Activated CD8-positive, alpha-beta memory T cell treated with anti-CD3 and anti-CD28 coated beads, Interleukin-2, amount 10 ng/mL, durations not matched to agents 7 days and 5 days (primary cell): ENCODE measurements at places on chromosomes 7 and 10.
A peak's percentile ranks its signal among the peaks of the same experiment; 100 is the strongest.

GRCh38 chr7:136030867-136031318 lies 53.7 kb upstream of the MTPN start:
- DNase-seq, result no peak

DNA sequence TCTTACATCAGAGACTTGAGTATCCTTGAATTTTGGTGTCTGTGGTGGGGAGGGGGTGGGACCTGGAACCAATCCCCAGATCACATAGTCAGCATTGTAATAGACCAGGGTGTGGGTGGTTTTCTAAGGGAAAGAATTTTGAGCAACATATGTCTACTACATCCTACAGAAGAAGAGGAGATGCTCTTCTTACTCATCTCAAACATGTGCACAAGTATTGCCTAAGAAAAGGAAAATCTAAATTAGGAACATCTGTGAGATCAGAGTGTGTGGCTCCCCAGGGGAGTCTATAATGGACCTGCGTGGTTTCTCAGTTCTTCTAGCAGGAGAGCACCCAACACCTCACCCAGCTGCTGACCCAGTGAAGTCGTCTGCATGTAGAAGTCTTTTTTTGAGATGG lies 148.8 kb downstream of the CCDC3 start:
- DNase-seq, result no peak

GRCh38 chr7:79735012-79735411 lies 281.5 kb upstream of the MAGI2 start:
- no peak for DNase-seq

- DNase-seq, result no peak
Measured at GRCh38 chr7:151924508-151924907, 31.7 kb upstream of the GALNTL5 start.

DNA sequence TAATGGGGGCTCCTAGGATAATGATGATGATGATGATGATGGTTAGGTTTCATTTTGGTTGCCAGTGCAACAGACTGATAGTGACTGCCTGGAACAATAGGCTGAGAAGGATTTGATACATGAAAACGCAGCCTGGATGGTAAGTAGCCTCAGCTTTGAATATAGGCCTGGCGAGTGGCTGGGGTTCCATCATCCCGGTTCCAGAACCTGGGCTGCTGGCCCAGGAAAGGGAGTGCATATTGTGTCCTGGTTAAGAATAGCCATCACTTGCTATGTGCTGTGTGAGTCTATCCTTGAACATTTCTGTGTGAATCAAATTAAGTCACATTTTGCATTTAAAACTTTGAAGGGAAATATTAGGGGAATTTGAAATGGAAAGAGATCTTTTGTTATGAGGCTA lies 62.7 kb downstream of the SHH start:
- DNase-seq, result no peak

DNA sequence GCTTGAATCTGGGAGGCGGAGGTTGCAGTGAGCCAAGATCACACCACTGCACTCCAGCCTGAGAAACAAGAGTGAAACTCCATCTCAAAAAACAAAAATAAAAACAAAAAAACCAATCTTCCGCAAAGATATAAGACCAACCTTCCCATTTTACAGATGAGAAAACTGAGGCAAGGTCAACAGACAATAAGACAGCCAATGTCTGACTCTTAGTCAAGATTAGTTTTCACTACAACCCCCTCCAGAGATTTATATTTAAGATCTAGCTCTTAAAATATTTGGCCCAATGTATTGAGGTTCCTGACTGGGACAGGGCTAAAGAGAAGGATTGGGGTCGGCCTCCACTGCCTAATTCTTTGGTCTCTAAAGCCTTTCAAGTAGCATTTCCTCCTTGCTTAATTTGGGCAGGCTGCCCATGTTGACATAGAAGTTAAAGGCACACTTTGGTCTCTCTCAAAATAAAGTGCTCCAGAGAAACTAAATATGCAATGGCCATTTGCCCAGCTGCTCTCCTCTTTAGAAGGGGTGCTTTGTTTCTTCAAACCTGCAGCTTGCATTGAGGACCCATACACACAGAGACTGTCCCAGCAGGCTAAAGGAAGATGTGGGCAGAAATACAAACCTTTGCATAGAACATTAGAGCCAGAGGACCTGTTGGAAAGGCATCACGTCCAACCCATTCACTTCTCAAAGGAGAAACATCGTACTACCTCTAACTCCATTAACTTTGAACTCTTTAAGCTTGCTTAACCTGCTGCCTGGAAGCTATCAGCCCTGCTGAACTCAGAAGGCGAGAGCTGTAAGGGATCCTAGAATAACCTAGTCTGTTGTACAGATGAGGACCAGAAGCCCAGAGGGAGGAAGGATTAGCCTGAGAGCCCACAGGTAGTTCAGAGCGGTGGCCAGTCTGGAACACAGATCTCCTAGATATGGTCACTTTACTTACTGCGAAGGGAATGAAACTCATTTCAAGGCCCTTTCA lies 3.9 kb downstream of the TECTB start:
- DNase-seq, result no peak

DNA sequence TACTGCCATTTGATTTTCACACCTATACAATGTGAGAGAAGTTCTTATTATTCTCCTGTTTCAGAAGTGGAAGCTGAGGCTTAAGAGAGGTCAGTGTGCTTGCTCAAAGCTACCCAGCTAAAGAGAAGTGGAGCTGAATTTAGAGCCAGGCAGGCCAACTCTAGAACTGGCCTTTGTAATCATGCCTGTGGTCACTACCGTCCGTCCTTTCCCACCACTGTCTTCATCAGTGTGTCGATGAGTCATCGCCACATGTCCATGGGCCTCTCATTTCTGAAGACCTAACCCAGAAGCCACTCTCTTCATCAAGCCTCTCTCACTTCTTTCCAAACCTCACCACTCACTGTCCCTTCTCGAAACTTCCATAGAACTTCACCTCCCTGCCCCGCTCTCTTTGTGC lies 237.8 kb downstream of the KIAA1217 start:
- no peak for DNase-seq

DNA sequence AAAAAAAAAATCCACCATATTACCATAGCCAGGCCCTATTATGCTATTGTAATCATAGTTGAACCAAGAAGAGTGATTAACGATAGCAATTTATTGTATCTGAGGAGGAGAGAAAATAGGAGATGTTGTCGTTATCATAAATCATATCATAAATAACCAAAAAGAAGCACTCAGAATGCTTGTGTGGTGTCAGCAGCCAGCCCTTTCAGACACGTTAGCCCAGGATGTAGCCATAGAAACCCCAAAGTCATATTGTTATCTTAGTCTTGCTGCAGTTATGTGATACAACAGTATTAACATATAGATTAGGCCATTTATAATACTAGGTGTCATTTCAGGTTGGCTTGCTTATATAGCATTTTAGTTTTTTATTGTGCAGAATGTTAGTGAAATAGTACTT lies 102.2 kb upstream of the GATA3 start:
- DNase-seq, result no peak

- DNase-seq, result no peak
Measured at GRCh38 chr10:52488606-52489485, 174.8 kb downstream of the DKK1 start.

DNA sequence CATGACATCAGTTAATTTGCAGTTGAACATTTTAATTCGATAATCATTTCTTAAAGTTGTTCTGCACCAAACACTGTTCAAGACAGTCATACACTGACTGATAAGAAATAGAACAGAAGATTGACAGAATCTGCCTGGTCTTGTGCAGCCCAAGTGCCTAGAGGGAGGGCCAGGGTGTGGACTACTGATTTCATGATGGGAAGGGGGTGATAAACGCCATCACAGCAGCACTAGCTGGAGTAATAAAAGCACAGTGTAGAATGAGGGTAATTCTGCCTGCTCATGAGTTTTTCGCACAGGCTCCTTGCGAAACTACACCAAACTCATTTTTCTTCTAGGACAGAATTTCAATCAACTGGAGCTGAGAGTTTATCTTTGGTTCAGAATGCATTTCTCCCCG lies 270.1 kb downstream of the ARL4A start:
- DNase-seq, result no peak

DNA sequence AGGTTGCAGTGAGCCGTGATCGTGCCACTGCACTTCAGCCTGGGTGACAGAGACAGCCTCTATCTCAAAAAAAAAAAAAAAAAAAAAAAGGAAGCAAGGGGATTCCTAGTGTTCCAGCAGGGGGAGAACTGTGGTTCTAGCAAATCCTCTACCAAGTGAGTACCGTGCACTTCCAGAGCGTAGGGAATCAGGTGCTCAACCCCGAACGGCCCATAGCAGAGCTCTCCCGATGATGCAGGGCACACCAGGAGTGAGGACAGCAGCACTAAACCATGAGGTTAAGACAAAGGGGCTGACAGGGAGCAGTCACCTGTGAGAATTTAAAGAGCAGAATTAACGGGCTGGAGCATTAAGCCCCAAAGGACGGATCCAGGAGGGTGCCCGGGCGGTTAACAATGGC lies 173.6 kb downstream of the PTPRN2 start:
- DNase-seq, result no peak

GRCh38 chr7:128108641-128109423 lies 77.6 kb upstream of the LRRC4 start:
- peak; percentile 56 for DNase-seq

GRCh38 chr7:74292757-74293576 lies 3.8 kb downstream of the CLIP2 start:
- no peak for DNase-seq

GRCh38 chr7:142327628-142328405 lies 70.0 kb upstream of the PRSS58 start:
- DNase-seq, result no peak

DNA sequence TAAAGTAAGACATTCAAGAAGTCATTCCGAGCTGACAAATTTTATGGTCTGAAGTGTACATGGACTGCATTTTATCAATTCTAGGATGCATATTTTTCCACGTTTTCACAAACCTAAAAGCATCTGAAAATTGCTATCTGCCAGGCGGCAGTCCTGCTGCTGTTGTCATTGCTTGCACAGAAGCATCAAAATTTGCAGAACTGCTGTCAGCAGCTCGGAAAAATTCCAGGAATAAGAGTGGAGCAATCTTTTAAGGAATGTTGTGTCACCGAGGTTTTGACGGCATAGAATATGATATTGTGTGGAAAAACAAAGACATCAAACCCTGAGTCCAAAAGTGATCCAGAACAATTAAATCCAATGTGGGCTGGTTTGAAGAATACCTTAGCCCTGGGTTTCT lies 61.4 kb downstream of the CHCHD3 start:
- DNase-seq, result no peak

GRCh38 chr10:126013489-126014281 lies 117.3 kb downstream of the FANK1 start:
- DNase-seq, result peak; percentile 51

DNA sequence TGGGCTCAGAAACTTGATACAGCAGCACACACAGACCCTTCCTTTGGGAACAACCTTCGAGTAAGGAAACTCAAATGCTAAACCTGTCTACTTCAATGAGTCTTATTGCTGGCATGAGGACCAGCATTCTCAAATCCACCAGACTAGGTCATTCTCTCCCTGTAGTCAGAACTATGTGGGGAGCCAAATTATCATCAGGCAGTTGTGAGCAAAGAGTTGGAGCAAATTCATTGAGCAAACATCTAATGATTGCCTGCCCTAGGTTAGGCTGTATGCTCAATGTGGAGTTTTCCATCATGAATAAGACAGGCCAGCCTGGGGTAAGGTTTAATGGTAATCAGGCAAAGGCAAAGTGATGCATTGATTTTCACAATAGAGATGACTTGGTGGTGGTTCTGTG lies 3.6 kb downstream of the EPDR1 start:
- no peak for DNase-seq

DNA sequence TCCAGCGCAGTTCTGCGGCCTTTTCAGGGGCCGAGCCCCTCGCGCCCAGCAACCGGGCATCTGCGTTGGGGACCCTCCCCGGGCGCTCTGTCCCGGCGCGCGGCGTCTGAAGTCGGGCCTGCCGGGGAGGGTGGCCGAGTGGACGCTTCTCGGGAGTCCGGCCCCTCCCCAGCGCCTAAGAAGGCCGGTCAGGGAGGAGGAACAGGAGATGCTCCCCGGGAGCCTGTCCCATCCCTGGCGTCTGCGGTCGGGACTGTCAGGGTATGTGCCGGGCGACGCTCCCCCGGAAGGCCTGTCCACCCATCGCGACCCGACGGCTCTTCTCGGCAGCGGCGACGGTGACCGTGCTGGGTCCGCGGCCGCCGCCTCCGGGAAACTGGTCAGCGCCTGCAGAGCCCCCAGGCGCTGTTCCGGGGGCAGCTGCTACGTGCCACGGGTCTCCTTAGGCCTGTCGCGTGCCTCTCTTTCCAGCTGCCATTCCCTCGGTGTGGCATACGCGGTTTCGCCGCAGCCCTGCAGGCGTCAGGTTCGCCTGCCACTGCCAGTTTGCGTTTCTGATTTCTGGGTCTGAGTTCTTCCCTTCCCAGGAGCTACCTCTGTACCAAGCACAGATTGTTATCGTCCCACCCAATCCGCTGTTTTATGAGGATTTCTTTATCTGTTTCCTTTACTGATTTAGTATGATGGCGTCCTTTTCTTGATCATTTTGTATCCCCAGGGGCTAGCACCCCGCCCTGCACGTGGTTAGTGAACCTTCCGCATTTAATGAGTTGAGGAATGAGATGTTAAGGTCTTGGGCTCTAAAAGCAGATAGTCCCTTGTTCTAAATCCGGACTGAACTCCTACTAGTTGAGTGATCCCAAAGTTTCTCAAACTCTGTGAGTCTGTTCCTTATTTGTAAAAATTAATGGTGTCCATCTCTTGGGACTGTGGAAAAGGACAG lies 782 bp downstream of the IFIT5 start:
- peak; percentile 68 for DNase-seq

- DNase-seq, result no peak
Measured at GRCh38 chr7:537911-538634, 18.4 kb upstream of the PDGFA start.

DNA sequence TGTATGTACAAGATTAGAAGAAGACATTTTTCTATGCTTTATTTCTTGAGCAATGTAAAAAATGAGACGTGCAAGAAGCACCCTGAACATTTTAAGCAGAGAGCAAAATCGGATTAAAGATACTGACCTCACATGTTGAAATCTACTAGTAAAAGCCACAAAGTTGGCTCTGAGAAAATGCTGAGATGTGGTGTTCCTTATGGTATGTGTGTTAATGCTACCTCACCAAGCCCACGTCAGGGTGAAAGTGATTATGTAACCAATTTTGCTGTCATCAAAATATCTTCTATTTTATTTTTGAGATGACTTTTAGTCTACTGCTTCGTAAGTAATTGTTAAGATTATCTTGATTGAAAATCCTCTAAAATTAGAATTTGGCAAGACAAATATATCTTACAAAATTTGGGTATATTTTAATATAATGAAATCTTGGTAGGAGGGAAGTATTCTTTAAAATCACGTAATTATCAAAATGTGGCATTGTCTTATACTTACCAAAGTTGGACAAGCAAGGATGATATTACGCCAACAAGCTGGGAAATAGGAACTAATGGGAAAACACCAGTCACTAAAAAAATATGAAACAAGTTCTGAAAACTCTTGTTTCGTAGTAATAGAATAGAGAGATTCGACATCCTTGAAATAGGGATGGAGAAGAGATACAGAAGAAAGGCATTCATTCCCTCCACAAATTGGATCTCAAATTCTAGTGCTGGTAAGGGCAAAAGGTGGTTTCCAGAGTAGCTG lies 5.8 kb downstream of the ADO start:
- no peak for DNase-seq

GRCh38 chr7:109029866-109030265 lies 460.2 kb downstream of the DNAJB9 start:
- no peak for DNase-seq

- DNase-seq, result peak; percentile 58
Measured at GRCh38 chr7:143892527-143893300, 9.3 kb downstream of the TCAF1 start.
